NCI-H748 treated with DMSO at 0.1 percent for 48 hours (cell line): ENCODE measurements at places on chromosomes 16 and 17.

GRCh38 chr16:49469930-49470451 lies 96.4 kb downstream of the C16orf78 start:
- DNase-seq = no peak

DNA sequence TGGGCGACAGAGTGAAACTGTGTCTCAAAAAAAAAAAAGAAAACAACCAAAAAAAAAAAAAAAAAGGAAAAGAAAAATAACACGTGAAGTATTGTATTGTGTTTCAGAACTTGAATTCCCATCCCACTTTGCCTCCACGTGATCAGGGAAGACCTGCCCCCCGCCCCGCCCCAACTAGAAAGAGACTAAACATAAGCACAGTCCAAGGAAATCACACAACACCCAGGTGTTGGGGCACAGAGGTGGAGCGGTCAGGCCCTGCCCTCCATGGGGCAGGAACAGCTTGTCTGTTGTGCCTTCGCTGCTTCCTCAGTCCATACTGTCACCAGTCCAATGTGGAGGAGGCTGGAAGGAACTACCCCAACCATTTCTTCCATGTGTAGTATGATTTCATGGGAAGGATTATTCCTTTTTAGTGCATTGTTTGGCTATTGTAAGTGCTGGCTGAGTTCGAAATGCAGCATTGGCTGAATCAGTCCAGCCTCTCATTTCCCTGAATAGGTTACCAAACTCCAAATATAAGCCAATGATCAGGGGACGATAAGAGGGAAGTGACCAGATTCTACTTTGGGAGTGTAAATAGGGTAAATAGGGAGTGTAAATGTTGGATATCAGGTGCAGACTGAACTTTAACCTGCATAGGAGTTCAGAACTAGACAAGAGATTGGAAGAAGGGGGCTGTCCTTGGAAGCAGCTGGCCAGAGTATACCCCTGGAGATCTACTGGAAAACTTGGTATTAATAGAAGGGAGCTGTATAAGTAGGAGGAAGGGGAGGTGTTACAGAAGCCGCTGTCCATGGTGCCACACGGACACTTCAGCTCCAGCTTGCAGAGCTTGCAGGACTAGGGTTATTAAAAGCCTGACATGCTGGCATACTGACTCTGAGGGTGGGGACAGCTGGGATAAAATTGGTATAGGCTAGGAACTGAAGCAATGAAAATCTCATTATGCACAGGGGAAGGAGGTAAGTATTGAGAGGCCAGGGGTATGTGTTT lies 50.7 kb downstream of the TANGO6 start:
- no peak for DNase-seq

- no peak for DNase-seq
Observed at GRCh38 chr17:7352910-7353635, 1.1 kb downstream of the KCTD11 start.

- no peak for DNase-seq
Observed at GRCh38 chr16:88007321-88007731, 56.1 kb downstream of the BANP start.

DNA sequence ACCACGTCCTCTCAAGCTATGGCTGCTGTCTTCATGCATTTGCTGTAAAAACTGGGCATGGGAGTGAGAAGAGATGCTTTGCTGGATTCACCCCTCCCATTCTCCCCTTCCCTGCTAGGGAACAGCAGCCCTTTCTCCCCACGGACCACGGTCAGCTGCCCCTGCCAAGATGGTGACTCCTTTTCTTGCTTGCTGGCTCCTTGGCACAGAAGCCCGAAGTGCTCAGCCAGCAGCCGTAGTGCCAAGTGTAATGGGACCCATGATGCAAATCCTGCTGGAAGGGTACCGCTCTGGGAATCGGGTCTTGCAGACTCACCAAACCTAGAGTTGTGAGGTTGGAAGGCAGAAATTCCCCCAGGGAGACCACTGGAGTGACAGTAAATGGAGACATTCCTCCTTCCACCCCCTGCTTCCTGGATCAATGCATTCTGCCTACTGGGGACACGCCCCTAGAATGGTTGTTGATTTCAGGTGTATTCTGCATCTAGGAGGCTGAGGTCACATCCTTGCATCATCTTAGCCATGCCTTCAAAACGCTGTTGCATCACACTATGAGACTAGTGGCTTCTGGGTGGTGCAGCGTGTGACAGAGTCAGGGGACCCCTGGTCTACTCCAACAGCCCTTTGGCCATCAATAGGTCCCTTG lies 63.0 kb upstream of the CBX4 start:
- no peak for DNase-seq

DNA sequence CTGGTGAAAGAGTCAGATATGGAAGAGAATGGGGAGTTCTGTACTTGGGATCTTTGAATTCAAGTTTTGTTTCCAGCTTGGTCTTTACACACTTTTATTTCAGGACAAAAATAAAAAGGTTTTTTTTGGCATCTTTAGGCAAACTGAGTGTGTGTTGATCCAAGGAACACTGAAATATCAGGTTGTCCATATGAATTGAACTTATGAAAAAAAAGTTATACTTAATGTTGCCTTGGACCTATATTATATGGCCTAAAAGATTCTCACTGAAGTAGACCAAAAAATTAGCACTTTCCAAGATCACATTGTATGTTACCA lies 14.9 kb downstream of the KPNB1 start:
- DNase-seq = no peak

DNA sequence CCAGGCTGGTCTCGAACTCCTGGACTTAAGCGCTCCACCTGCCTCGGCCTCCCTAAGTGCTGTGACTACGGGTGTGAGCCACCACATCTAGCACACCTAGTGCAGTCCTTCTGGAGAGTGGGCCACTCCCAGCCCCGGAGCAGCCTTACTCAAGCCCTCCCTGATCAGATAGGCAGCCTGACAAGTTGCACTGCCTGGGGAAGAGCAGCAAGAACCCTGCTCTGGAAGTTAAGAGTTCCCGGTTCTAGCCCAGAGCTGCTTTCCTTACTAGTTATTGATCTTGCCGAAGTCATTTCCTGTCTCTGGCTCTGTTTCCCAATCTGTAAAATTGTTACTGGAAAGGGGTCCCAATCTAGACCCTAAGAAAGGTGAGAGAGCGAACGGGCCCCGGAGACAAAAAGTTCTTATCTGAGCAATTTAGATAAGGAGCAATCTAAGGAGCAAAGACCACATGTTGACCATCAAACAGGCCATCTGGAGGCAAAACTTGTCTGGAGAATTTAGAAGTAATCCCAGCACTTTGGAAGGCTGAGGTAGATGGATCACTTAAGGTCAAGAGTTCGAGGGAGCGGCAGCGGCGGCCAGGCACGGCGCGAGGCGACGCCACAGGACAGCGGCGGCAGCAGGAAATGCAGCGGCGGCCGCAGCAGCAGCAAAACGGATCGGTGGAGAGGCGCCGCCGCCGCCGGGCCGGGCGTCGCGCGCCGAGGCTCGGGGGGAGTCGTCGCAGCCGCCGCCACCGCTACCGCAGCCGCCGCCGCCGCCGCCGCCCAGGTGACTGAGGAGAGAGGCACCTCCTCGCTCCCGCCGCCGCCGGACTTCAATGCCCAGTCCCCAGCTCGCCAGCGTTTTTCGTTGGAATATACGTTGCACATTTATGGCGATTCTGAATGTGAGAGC lies 4.3 kb upstream of the NAGLU start:
- peak; percentile 32 for DNase-seq

- DNase-seq = no peak
Observed at GRCh38 chr17:5718726-5719125, 134.4 kb upstream of the NLRP1 start.

GRCh38 chr16:19001788-19002187 lies 18.1 kb downstream of the TMC7 start:
- DNase-seq = no peak

DNA sequence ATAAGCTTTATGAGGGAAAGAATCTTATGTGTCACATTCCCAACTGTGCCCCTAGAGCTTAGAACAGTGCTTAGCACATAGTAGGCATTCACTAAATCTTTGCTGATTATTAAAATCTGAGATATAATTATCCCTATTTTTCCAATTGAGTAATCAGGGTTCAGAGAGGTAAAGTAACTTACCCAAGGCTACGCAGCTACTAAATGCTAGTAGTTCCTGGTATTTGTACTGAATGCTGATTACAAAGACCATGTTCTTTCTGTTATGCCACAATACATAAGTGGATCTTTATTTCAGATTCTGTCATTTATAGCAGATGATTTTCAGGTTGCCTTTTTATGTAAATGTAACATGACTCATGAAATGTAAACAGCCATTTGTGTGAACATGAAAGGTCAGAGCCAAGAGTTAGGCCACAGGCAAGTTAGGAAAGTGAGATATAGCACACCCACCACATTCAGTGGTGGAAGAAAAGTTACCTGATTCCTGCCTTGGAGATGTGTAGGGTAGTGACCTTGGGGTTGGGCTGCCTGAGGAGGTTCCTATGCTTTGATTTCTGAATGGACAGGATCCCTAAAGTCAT lies 77.2 kb downstream of the FTO start:
- no peak for DNase-seq

DNA sequence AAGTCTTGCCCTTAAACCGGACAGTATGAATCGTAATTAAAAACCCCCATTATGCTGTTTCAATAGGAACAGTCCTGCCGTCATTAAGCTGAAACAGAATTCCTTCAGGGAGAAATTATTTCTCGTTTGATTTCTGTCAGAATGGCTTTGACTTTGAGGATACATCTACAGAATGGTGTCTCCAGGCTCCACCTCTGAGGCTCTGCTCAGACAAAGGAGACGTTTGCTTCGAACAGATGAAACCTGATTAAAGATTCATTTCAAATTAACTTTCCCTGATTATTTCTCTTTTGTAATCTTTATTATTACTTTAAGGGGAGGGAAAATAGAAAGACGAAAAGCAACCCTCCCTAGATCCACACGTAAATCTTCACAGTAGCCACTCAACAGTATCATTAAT lies 106.9 kb downstream of the TMEM114 start:
- DNase-seq = no peak

DNA sequence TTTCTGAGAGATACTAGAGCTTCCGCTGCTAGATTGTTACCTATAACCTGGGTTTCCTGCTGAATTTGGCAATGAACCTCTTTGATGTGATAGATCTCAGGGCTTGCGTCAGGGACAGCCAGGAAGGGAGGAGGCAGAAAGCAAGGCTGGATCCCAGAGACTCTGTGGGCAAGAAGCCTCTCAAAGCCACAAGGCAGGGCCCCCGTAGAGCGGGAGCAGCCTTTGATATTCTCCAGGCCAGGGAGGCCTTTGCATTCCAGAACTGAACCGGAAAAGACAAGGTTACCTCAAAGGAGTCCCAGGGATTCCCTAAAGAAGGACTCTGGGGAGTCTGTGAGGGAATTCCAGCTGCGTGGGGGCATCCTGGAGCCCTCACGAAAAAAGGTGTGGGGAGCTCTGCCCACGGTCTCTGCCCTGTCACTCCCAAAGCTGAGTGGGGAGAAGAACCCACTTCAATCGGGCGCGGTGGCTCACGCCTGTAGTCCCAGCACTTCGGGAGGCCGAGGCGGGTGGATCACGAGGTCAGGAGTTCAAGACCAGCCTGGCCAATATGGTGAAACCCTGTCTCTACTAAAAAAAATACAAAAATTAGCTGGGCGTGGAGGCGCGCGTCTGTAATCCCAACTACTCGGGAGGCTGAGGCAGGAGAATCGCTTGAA lies 14.3 kb upstream of the SCIMP start:
- no peak for DNase-seq

DNA sequence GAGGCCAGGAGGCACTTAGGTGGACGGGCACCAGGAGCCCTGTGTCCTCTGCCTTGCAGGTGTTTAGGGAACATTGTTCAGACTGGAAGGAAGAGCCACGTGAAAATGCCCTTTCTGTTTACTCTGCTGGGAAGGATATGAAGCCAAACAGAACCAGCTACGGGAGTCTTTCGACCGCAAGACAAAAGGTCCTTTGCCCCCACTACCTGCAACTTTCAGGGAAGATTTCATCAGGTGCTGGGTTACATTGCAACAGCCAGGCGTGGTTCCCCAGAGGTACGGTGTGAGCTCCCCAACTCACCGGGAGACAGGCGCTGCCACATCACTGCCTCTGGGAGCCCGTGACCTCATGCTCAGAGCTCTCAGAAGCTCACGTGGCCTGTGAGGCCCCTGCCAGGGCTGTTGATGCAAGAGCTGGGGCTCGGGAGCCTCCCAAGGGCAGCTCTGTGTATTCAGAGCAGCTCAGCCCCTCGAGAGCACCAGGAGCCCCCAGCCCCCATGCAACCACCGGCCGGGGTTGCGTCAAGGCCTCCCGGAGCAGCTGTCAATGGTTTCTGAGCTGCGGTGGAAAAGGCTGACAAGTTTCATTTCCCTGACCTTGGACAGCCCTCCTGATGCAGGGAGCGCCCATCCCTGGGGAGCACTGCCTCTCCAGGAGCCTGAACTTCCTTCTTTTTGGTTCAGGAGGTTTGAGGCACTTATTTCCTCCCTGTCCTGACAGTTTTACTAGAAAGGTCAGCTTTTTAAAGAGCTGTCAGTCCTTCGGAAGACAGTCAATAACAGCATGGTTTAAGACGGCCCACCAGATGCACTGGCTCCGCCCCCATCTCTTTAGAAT lies 42.1 kb downstream of the TBC1D16 start:
- no peak for DNase-seq

DNA sequence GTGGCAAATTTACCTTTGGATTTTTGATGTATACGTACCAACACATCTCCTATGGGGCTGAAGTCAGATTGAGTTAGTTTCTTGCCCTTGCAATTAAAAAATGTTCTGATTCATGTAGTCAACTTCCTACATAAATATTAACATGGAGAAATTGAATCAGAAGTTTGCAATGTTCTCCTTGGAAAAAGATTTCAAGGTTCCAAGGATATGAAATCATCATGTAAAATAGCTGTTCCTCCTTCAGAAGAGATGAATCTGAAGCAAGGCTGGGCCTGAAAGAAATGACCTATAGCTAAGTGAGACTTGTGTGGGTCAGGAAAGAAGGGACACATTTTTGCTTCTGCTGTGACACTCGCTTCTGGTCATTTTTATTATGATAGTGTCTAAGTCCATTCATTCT lies 131.7 kb downstream of the RGS9 start:
- no peak for DNase-seq

GRCh38 chr16:1907226-1907860 lies 10.9 kb downstream of the HS3ST6 start:
- DNase-seq = no peak

- no peak for DNase-seq
Observed at GRCh38 chr17:61496174-61496956, 44.1 kb downstream of the TBX4 start.

DNA sequence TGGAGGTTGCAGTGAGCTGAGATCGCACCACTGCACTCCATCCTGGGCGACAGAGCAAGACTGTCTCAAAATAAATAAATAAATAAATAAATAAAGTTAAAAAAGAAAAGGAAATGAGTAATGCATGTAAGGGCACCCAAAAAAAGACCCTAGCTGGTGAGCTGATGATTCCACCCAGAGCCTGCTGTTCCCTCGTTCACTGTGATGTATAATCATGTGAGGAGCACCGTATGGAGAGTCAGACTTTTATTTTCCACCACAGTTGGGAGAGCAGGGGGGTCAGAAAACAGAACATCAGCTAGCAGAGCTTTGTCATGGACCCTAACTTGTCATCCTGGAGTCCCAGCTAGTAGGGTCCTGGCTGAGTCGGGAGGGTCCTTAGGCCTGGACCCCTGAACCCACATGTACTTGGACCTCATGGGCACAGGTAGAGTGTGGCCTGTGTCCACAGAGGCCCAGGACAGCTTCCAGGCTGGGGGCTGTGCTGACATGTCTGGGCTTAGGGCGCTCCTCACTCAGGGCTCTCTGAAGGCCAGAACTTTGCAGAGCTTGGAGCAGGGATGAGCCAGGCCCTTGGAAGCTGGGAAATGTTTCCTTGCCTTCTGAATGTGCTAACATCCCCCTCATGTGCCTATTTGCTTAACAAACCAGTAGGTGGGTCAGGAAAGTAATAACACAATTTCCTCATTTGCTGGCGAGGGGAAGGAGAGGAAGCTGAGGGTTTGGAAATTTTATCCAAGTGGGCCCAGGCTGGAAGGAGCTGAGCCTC lies 18.8 kb upstream of the LASP1NB start:
- no peak for DNase-seq

- no peak for DNase-seq
Observed at GRCh38 chr17:15659236-15659635, 24.9 kb downstream of the TRIM16 start.
